HFF-Myc (cell line): ENCODE measurements at places on chromosomes 3 and 15.

DNA sequence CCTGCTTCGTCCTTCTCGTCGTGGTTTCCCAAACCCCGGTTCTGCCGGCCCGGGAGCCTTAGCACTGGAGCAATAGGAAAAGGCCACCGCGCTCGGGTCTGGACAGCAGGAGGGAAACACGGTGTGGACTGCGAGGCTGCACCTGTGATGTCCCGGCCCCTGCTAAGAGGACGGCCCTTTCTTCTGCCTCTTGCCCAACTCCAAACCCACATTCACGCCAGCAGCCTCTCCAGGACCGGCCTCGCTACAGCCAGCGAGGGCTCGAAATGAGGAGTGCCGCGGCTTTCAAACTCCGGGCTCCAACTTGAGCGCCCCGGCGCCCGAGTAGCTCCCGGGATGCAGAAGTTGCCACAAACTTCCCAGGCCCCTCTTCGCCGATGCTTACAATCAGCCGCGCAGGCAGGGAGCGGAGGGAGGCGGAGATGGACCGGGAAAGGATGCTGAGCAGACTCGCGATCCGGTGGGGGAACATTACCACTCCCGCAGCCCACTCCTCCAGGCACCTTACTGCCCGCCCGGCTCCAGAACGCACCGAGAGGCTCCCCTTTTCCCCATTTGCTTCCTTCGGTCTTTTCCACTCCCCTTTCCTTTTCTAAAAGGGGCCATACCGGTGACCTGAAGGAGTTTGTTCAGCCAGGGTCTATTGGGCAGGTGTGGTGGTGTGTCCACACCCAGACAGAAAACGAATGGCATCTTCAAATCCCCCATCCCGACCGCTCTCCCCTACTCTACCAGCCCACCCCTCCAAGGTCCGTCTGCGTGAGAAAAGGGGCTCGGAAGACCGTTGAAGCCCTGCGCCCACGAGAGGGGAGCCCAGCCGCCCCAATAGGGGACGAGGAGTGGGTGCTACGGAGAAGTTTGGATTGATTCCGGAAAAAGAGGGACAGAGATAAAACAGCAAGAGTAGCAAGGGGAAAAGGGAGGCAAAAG is 18.8 kb upstream of the SATB1 start:
- no peak for DNase-seq

- no peak for DNase-seq
Observed at GRCh38 chr3:56711344-56711743, 28.3 kb upstream of the TASOR start.

GRCh38 chr3:4835616-4836043 is 143.6 kb upstream of the BHLHE40 start:
- DNase-seq = no peak

- DNase-seq = no peak
Observed at GRCh38 chr15:41568350-41569017, 9.5 kb downstream of the TYRO3 start.

- peak; percentile 14 for DNase-seq
Observed at GRCh38 chr15:67685008-67685599, 140.2 kb upstream of the SKOR1 start.

DNA sequence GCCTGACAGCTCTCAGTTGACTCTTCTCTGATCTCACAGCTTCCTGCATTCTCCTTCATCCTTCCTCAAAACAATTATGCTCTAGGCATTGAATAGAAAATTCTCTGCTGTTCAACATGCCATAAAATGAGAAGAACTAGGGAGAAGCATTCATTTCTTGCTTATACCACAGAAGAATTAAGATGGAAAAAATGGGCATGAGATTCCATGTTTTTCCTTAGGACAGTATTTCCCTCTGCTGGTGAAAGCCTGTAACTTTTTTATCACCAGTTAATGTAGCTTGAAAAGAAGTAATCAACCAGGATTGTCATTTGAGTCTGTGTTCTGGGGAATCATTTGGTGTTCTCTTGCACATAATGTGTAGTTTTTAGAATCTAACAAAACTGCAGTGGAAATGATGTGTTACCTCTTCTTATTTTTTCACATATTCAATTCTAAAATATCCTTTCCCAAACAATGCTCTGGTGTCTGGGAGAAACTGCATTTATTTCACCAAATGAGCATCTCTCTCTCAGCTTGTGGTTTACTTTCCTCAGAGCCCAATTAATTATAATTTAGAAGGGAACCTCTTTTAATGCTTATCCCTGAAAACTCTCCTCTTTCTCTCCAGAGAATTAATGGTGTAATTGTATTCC is 92.8 kb upstream of the DCBLD2 start:
- DNase-seq = peak; percentile 35

GRCh38 chr3:171393032-171393744 is 67.0 kb downstream of the TNIK start:
- no peak for DNase-seq

GRCh38 chr3:83890039-83890762 is 1068.6 kb upstream of the CADM2 start:
- no peak for DNase-seq

GRCh38 chr3:140762746-140763145 is 84.9 kb downstream of the TRIM42 start:
- DNase-seq = no peak

- no peak for DNase-seq
Observed at GRCh38 chr15:96170979-96171739, 159.3 kb upstream of the NR2F2 start.

DNA sequence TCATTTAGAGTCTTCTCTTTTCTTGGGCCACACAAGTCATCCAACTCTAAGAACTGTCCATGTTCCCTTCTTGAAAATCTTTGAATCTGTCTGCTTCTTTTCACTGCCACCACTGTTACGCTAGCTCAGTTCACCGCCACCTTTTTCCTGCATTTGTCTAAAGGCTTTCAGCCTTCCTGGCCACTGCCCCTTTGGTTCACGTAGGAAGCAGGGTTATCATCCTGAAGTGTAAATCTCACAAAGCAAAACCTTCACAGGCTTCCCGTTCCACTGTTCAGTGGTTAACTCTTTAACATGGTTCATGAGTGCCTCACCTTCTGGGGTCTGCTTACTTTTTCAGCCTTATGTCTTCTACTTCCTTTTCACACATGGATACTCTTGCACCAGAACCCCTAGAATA is 26.3 kb upstream of the CCDC39 start:
- no peak for DNase-seq

DNA sequence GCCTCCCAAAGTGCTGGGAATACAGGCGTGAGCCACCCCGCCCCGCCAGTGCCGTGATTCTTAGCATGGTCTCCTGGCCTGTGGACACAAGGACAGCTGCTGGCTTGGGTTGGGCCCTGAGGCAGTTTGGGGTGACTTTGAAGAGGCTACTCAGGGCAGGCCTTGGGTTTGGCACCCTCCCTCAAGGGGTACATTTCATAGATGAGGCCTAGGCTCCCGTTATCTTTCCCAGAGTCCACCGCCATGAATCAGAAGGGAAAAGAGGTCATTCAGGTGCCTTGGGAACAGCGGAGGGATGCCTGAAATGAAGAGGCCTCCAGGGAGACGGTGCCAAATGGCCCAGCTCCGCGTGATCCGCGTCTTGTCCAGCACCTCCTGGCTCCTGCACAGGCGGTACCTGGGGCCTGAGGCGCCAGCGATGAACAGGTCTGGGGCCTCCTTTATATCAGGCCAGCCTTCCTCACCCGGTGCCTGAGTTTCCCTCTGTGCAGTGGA is 9.3 kb downstream of the GNAI2 start:
- no peak for DNase-seq

- no peak for DNase-seq
Observed at GRCh38 chr3:16343101-16343500, 78.1 kb downstream of the OXNAD1 start.

DNA sequence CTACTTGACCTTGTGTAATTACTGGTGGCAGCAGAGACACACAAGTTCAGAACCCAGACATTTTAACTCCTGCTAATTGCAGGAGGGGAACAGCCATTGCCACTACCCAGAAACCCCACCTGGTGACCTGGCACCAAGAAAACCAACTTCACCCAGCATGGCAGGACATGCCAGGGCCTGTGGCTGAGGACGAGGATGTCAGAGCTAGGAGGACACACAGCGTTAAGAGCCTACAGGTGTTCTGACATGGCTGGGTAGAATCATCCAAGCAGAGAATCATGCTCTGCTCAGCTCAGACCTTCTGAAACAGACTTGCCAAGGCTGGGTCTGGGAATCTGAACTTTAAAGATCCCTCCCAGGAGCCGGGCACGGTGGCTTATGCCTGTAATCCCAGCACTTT is 11.7 kb upstream of the SPATA12 start:
- DNase-seq = no peak

GRCh38 chr15:91627473-91628278 is 225.8 kb upstream of the SLCO3A1 start:
- no peak for DNase-seq

DNA sequence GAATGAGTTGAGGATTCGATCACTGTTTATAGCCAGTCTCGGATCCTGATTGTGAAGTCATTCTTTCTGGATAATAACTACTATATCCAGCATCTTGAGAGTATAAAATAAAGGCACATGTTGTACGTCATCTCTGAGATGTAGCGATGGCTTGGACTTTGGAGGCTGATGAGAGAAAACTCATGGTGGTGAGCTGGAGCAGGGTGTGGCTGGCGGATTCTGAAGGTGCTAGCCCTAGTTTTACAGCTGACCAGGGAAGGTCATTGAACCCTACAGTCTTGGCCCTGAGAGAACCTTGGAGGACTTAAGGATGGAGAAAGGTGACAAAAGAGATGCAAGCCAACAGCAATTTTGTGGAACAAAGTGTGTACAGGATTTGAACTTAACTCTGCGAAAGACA is 153.8 kb downstream of the IGF1R start:
- DNase-seq = no peak

GRCh38 chr3:43627360-43627759 is 5.5 kb upstream of the ANO10 start:
- DNase-seq = no peak

GRCh38 chr15:63188247-63188925 is 1.0 kb upstream of the RAB8B start:
- no peak for DNase-seq

- no peak for DNase-seq
Observed at GRCh38 chr15:88032787-88033186, 223.8 kb downstream of the NTRK3 start.

DNA sequence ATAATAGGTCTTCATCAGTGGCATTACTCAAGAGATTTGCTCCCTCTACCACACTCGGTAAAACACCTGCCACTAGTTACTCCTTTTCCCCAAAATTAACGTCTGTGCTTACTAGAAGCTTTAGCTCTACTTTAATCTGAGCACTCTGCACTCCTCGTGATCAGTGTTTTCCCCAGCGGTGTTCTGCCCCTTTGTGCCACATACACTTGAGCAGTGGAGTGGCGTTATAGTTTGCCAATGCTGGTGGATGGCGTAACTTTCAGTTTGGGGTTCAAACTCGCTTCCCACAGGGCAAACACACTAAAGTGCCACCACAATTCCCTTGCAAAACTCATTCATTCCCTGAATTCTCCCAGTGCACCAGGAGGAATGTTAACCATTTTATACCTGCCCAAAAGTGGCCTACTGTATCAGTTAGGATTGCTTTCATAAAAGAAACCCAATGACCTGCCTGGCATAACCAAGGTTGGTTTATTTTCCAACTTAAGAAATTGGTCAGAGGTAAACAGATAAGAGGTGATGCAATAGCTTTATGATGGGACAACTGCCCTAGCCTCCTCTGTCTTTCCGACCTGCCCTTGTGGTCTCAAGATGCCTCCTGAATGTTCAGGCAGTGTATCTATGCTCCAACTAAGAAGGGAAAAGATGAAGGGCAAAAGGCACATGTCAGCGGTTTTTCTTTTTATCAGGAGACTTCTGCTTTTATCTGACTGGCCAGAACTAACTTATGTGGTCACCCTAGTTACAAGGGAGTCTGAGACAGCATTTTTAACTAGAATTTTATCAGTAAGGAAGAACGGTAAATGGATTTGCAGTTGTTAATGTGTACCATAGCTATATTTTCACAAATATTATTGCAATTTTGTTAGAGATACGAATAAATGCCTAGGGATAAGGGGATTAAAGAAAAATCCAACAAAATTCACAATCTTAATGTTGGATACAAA is 83.9 kb downstream of the FSIP1 start:
- DNase-seq = no peak

DNA sequence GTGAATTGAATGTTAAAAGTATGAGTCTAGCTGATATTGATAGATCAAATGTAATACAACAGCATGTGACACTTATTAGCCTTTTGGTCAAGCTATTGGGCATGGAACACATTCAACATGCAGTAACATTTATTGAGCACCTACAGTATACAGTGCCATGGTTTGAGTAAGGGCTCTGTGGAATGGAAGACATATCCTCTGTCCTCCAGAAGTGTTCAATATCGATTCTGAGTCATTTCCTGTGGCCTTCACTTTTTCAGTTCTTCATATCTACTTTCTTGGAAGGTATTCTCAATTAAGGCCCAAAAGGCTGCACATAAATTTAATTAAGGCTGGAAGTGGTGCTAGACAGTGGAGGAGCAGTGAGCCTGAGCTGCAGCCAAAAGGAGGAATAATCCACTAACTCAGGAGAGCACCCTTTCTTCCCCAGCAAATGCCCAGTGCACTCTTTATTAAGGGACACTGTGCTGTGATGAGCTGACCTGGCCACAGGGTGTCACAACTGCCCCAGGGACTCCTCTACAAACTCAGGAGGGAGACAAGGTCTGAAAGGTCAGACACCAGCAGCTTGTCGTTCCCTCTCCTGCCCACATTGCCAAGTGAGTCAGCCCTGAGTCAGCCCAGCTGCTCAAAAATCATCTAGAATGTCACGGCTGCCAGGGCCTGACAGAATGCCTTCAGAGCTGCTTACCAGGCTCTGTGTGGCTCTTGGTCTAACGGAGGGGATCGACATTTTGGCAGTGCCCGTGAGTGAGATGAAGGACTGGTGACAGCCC is 544.8 kb downstream of the AGBL1 start:
- DNase-seq = peak; percentile 11

DNA sequence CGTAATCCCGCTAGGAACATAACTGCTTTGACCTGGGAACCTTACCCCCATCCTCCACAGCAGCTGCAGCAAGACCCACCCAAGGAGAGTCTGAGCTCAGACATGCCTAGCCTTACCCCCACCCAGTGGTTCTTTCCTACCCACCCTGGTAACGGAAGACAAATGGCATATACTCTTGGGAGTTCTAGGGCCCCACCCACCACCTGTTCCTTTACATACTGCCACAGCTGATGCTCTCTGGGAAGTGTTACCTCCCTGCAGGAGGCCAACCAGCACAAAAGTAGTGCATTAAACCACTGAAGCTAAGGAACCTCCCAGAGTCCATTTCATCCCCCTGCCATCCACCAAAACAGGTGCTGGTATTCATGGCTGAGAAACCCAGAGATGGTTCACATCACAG is 50.6 kb upstream of the AZI2 start:
- DNase-seq = no peak

- DNase-seq = no peak
Observed at GRCh38 chr15:88681610-88682221, 42.9 kb downstream of the ISG20 start.

GRCh38 chr3:13582366-13583250 is 33.7 kb downstream of the FBLN2 start:
- DNase-seq = no peak

DNA sequence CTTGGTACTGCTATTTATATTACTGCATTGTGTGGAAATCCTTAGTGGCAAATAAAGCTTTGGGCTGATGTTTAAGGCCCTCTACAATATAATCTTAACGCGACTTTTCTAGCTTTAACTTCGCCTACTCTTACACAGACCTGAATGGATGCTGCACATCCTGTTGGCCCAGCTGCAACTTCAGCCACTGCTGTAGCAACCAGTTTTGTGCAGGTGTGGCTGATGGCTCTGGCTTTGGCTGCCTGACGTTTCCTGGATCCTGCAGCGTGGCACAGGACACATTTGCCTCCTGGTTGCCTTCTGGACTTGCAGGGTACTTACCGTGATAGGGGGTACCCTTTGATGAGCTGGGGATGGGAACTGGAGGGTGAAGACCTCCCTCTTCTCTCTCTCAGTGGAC is 20.2 kb upstream of the ERICH6 start:
- no peak for DNase-seq

GRCh38 chr15:26126070-26126469 is 262.9 kb upstream of the ATP10A start:
- DNase-seq = no peak
